ENCODE measurements at places on chromosomes 2 and 18.

GRCh38 chr2:62382757-62383156, 123.2 kb downstream of the TMEM17 start:
- no peak for DNase-seq

GRCh38 chr2:241702155-241703031, 554 bp downstream of the ING5 start:
- peak; percentile 79 for DNase-seq

GRCh38 chr2:63817382-63817781, 24.3 kb upstream of the UGP2 start:
- DNase-seq: no peak

GRCh38 chr18:78621141-78621755, 358.4 kb upstream of the SALL3 start:
- DNase-seq: no peak
